ENCODE measurements at places on chromosomes 16 and 17. TPM values are rescaled to one million over a fixed set of nuclear protein-coding genes. Genes with fewer than 3 reads are reported as not detected.

TBC1D3B gene
- 28.3 TPM for total RNA-seq

CORO1A gene
- 23.1 TPM for total RNA-seq

KRTAP9-4 gene
- 50.1 TPM for total RNA-seq

GRCh38 chr16:10629592-10629963 is 49.2 kb upstream of the EMP2 start:
- H3K4me1 ChIP-seq, result no peaks in the 10 kb centered on the region
- H3K27ac ChIP-seq, result no peak overlapping the region
- H3K27me3 ChIP-seq, result peaks cover 3% of the 10 kb centered on the region
- DNase-seq, result no peak
- H3K36me3 ChIP-seq, result no peaks in the 10 kb centered on the region
- H3K4me3 ChIP-seq, result no peak overlapping the region

MT1H gene
- total RNA-seq, result 23.9 TPM

- no peak overlapping the region for H3K27ac ChIP-seq
- peaks cover 66% of the 10 kb centered on the region for H3K36me3 ChIP-seq
- no peak overlapping the region for H3K4me3 ChIP-seq
Observed at GRCh38 chr16:4404247-4404966, 12.0 kb downstream of the CORO7 start.

DNA sequence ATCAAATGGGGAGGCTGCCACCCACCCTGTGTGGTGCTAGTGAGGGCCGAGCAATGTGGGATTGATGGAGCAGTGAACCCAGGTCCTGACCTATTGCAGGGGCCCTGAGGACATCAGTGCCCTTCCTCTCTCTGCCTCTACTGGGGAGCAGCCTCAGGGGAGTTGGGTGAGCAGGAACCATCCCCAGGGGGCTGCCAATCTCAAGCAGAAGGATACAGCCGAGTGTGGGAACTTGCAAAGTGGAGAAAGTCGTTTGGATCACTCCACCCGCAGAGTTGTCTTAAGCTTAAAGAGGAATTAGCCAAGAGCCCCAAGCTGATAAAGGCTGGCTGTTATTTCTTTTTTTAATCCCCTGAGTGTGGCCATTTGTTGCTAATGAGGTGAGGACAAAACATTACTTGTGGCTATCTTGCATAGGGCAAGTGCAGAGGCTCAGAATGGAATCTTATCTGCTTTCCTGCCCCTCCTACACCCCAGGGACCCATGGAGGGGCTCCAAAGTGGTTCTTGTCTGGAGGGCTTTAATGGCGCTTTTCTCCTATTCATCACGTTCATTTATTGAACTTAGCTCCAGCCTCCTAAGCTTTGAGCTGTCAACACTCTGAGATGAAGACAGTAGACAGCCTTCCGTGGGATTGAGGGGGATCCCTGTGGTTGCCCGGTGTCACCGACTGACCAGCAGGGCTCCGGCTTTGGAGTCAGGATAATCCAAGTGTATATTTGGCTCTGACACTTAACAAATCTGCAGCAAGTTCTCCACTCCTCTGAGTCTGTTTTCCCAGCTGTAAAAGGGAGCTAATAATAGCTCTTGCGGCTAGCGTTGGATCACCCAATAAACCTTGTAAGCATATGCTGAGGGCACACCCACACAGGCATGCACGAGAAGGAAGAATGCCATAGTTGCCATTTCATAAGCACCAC is 45.1 kb downstream of the MYH11 start:
- peaks cover 14% of the 10 kb centered on the region for H3K27me3 ChIP-seq
- no peak overlapping the region for H3K27ac ChIP-seq

DNA sequence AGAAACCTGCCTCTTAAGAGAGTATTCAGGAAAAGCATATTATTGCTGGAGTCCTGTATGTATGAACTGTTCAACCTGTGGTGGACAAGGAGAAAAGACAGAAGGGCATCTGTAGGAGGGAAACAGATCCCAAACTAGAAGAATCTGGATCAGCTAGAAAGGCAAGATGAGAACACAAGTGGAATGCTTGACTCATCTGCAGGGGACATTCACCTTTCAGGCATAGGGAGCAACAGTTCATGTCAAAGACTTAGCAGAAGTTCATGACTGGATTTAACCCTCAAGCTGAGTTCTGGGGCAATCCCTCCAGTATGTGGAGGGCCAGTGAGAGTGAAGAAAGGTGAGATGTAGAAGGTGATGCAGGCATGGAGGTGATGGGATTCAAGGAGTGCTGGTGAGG is 135.9 kb upstream of the DYNLRB2 start:
- no peaks in the 10 kb centered on the region for H3K4me1 ChIP-seq
- H3K27ac ChIP-seq, result no peak overlapping the region
- H3K4me3 ChIP-seq, result no peak overlapping the region
- peaks cover 8% of the 10 kb centered on the region for H3K27me3 ChIP-seq

DNA sequence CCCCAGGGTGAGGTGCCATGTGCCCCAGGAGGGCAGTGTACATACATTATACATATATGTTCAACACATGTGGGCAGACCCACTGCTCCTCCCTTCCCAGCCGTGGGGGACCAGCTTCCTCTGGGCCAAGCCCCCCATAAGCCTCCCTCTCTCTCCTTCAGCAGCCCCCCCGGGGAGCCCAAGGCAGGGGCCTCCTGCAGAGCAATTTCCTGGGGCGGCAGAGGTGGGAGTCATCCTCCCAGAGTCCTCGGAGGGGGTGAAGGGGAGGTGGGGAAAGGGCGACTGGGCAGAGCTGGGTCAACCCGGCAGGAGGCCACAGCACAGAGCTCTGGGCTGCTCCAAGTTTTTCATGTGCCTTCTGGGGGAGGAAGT is 235.1 kb downstream of the ZNF423 start:
- no peak overlapping the region for H3K4me3 ChIP-seq
- H3K27ac ChIP-seq, result no peak overlapping the region
- no peak for DNase-seq
- no peaks in the 10 kb centered on the region for H3K27me3 ChIP-seq
- peaks cover 3% of the 10 kb centered on the region for H3K4me1 ChIP-seq

GRCh38 chr16:12815361-12815760 is 11.7 kb upstream of the CPPED1 start:
- DNase-seq, result no peak
- H3K36me3 ChIP-seq, result no peaks in the 10 kb centered on the region

DNA sequence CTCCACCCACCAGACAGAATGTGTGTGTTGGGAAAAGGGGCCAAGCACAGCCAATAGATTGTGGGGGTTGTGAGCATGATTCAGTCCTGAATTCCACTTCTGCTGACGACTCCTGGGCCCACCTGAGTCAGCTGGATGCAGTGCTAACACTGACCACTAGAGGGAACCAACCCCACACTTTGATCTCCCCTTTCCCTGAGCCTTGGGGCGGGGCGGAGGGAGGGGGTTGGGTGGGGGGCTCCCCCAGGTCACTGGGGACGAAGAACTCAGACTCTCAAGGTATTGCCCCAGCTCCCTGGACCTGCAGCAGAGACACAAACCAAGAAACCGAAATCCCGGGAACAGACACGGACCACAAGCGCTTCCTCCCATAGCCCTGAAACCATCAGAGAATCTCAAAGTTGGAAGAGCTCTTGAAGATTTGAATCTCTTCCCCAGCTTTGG is 621 bp upstream of the CSHL1 start:
- DNase-seq, result peak; percentile 70
- H3K36me3 ChIP-seq, result no peaks in the 10 kb centered on the region
- H3K27me3 ChIP-seq, result no peaks in the 10 kb centered on the region
- no peak overlapping the region for H3K4me3 ChIP-seq
- H3K27ac ChIP-seq, result no peak overlapping the region

- no peaks in the 10 kb centered on the region for H3K36me3 ChIP-seq
- peaks cover 100% of the 10 kb centered on the region for H3K27me3 ChIP-seq
- H3K4me3 ChIP-seq, result no peak overlapping the region
- peaks cover 31% of the 10 kb centered on the region for H3K4me1 ChIP-seq
- DNase-seq, result no peak
- no peak overlapping the region for H3K27ac ChIP-seq
Observed at GRCh38 chr16:86574646-86575045, 3.7 kb upstream of the FOXL1 start.

C1QTNF1 gene
- total RNA-seq, result 26.1 TPM

Data from suprapubic skin (tissue), 4 donors.